Endothelial cell of coronary artery (primary cell): ENCODE measurements at places on chromosomes 6 and 20. TPM values are rescaled to one million over a fixed set of nuclear protein-coding genes. Genes with fewer than 3 reads are reported as not detected.

The MBOAT1 gene
- 1.7 and 2.2 TPM in 2 replicates for total RNA-seq

The NFATC2 gene
- 1.1 and 1.5 TPM in 2 replicates for total RNA-seq

The MYCT1 gene
- total RNA-seq: 104 and 116 TPM in 2 replicates

The CASS4 gene
- not detected in 2 replicates for total RNA-seq

The HEY2 gene
- 1.1 and 4.1 TPM in 2 replicates for total RNA-seq

The CNR1 gene
- under 0.01 and 15.1 TPM in 2 replicates for total RNA-seq

The GGTLC1 gene
- not detected in 2 replicates for total RNA-seq

The PACSIN1 gene
- not detected in 2 replicates for total RNA-seq

The CRISP2 gene
- not detected in 2 replicates for total RNA-seq

The ATP9A gene
- total RNA-seq: 21.2 and 21.8 TPM in 2 replicates

The TRPC4AP gene
- total RNA-seq: 61.2 and 76.9 TPM in 2 replicates

The NOX3 gene
- total RNA-seq: not detected in 2 replicates

The TSBP1 gene
- total RNA-seq: under 0.01 TPM in 1 of 2 replicates, not detected in the other

The ABHD16B gene
- not detected in 2 replicates for total RNA-seq

The MAFB gene
- 0.28 and 0.63 TPM in 2 replicates for total RNA-seq

The PSMB8 gene
- 46.6 and 69.2 TPM in 2 replicates for total RNA-seq

The VSX1 gene
- total RNA-seq: not detected in 2 replicates

The CPNE5 gene
- 11.8 and 15.2 TPM in 2 replicates for total RNA-seq

The TBPL1 gene
- total RNA-seq: 18.0 and 23.3 TPM in 2 replicates

The HLA-DQB1 gene
- not detected in 2 replicates for total RNA-seq

The SIRPA gene
- total RNA-seq: 12.2 and 14.4 TPM in 2 replicates

The RAB44 gene
- total RNA-seq: under 0.01 TPM in 2 replicates

The IP6K3 gene
- not detected in 2 replicates for total RNA-seq

The TNFRSF6B gene
- 10.2 and 60.2 TPM in 2 replicates for total RNA-seq

The ENPP5 gene
- not detected in 2 replicates for total RNA-seq

The MYT1 gene
- total RNA-seq: not detected in 2 replicates

The CYB5R4 gene
- 2.7 and 3.3 TPM in 2 replicates for total RNA-seq

The PNLDC1 gene
- total RNA-seq: 0.09 TPM in 1 of 2 replicates, not detected in the other

The RAET1G gene
- 0.18 and 0.56 TPM in 2 replicates for total RNA-seq

The PSMB9 gene
- total RNA-seq: 8.6 and 32.4 TPM in 2 replicates

The SLC13A3 gene
- 0.09 and 0.38 TPM in 2 replicates for total RNA-seq

The ARHGAP40 gene
- 0.09 TPM in 1 of 2 replicates, not detected in the other for total RNA-seq

The HELZ2 gene
- total RNA-seq: 31.0 and 44.7 TPM in 2 replicates

The SLC29A1 gene
- total RNA-seq: 63.9 and 75.7 TPM in 2 replicates

The NELFE gene
- total RNA-seq: 99.7 and 109 TPM in 2 replicates

The NKAIN2 gene
- under 0.01 TPM in 1 of 2 replicates, not detected in the other for total RNA-seq

The CYP39A1 gene
- total RNA-seq: 0.09 and 0.18 TPM in 2 replicates

The RHAG gene
- total RNA-seq: not detected in 2 replicates

The KHDC1L gene
- total RNA-seq: not detected in 2 replicates

The HLA-DMB gene
- 0.27 TPM in 1 of 2 replicates, not detected in the other for total RNA-seq

The MUC22 gene
- total RNA-seq: not detected in 2 replicates

The PRSS16 gene
- total RNA-seq: not detected in 2 replicates

The DEFB128 gene
- total RNA-seq: not detected in 2 replicates

The SGK2 gene
- total RNA-seq: 0.09 TPM in 2 replicates

The BANF2 gene
- not detected in 2 replicates for total RNA-seq

The OR2B6 gene
- total RNA-seq: not detected in 2 replicates

The SAMD3 gene
- total RNA-seq: not detected in 2 replicates

The OXT gene
- total RNA-seq: not detected in 2 replicates

The NELFCD gene
- total RNA-seq: 46.0 and 65.6 TPM in 2 replicates

The ADGRB3 gene
- total RNA-seq: under 0.01 TPM in 1 of 2 replicates, not detected in the other

The CCN6 gene
- not detected in 2 replicates for total RNA-seq

The LCA5 gene
- 4.0 and 4.2 TPM in 2 replicates for total RNA-seq

The ADGRF1 gene
- not detected in 2 replicates for total RNA-seq

The SLC17A2 gene
- not detected in 2 replicates for total RNA-seq

The PRRT1 gene
- total RNA-seq: 0.09 TPM in 1 of 2 replicates, not detected in the other
